ENCODE measurements at places on chromosomes 7 and 10.

- DNase-seq = no peak
- H3K4me3 ChIP-seq = no peak overlapping the region
- H3K27me3 ChIP-seq = no peaks in the 10 kb centered on the region
- H3K4me1 ChIP-seq = peaks cover 6% of the 10 kb centered on the region
- no peak overlapping the region for H3K27ac ChIP-seq
Measured at GRCh38 chr7:28745351-28745750, 212.8 kb downstream of the TRIL start.

DNA sequence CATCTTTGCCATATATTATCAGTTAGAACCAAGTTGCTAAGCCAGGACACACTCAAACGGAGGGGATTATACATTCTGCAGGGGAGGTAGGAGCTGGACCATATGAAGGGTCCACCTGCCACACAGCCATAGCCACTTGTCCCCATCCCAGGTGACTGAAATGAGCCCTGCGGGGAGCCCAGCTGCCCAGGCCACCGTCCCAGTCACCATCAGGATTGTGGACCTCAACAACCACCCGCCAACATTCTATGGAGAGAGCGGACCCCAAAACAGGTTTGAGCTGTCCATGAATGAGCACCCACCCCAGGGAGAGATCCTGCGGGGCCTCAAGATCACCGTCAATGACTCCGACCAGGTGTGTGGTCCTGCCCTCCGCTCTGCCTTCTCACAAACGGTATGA, 13.7 kb downstream of the CDHR1 start:
- no peak for DNase-seq
- H3K36me3 ChIP-seq = no peaks in the 10 kb centered on the region
- H3K27ac ChIP-seq = no peak overlapping the region
- H3K27me3 ChIP-seq = peaks cover 4% of the 10 kb centered on the region
- H3K4me3 ChIP-seq = no peak overlapping the region

- peaks cover 15% of the 10 kb centered on the region for H3K36me3 ChIP-seq
- peak; percentile 51 for DNase-seq
- no peak overlapping the region for H3K27ac ChIP-seq
Measured at GRCh38 chr10:99730026-99730425, 1.9 kb downstream of the COX15 start.

DNA sequence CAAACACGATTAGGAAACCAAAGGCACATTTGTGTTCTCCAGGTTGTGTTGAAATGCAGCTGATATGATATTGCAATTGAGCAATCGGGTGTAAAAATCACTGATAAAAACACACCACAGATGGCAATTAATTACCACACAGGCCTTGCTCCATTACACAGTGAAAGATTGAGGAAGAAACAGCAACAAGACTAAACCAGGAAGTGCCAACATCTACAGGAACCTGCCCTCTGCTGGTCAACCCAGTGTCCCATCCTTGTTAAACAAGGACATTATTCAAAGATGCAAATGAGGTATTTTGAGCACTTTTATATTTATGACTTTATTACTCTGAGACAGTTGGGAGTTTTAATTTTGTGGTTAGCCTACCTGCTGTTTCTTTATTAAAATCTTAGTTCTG, 765.6 kb upstream of the GHITM start:
- peaks cover 11% of the 10 kb centered on the region for H3K4me1 ChIP-seq
- H3K4me3 ChIP-seq = no peak overlapping the region
- DNase-seq = peak; percentile 72

DNA sequence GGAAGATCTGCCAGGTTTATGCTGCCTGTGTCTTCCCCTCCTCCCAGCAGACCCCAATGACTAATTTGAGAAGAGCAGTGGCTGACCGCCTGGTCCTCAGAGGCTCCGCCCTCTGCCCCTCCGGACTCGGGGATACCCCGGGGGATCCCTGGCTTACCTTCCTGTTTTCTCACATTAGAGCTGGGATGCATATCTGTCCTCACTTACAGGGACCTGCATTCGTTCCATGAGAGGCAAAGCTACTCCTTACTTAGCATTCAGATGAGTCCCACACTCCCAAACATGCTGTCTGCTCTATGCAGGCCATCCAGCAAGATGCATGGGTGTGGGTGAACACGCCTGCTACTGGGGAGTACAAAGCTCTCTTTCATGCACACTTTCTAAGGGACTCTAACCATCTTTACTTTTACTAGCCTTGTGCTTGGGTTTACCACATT, 24.0 kb downstream of the VOPP1 start:
- H3K27me3 ChIP-seq = no peaks in the 10 kb centered on the region
- no peak overlapping the region for H3K27ac ChIP-seq
- H3K4me3 ChIP-seq = no peak overlapping the region
- H3K4me1 ChIP-seq = peaks cover 42% of the 10 kb centered on the region

DNA sequence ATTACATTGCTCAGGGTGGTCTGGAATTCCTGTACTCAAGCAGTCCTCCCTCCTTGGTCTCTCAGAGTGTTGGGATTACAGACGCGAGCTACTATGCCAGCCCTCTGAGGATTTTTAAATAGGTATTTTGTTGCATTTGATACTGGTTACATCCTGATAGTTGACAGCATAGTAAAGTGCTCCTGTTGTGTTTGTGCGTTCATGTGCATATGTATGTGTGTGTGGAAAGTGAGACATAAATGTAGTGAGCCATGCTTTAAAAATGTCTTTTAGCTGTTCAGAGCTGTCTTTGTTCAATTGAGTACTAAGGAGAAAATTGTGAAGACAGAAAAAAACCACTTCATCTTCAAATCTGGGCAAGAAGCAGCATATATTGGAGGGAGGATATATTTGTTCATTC, 27.8 kb downstream of the ZNRF2 start:
- no peak overlapping the region for H3K27ac ChIP-seq
- peak; percentile 22 for DNase-seq
- H3K27me3 ChIP-seq = no peaks in the 10 kb centered on the region
- H3K4me1 ChIP-seq = no peaks in the 10 kb centered on the region

DNA sequence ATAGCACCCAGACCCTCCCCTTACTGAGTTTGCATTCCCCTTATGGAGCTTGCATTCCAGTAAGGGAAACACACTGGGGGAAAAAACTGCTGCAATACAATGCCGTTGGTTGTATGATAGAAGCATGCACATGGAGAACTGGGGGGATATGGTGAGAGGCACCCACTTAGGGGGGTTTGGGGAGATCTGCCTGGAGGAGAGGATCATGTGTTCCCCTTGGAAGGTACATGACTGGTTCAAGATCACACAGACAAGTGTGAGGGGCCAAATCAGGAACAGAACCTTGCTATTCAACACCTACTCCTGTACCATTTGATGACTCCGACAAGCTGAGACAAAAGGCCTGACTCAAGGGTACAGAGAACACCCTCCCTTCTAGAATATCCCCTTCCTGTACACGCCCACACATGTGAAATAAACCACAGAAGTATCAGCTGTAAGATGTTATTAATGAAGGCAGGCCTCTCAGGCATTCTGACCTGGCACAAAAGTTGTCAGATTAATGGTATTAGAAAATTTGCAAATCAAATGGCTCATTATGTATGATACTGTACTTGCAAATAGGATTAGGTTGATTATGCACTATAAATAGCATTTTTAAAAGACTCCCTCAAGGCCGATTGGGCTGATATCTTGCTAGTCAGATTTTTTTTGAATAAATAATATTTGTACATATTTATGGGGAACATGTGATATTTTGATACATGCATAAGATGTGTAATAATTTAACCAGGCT, 122.2 kb downstream of the NPY start:
- peak; percentile 11 for DNase-seq
- H3K27me3 ChIP-seq = no peaks in the 10 kb centered on the region
- no peaks in the 10 kb centered on the region for H3K4me1 ChIP-seq

DNA sequence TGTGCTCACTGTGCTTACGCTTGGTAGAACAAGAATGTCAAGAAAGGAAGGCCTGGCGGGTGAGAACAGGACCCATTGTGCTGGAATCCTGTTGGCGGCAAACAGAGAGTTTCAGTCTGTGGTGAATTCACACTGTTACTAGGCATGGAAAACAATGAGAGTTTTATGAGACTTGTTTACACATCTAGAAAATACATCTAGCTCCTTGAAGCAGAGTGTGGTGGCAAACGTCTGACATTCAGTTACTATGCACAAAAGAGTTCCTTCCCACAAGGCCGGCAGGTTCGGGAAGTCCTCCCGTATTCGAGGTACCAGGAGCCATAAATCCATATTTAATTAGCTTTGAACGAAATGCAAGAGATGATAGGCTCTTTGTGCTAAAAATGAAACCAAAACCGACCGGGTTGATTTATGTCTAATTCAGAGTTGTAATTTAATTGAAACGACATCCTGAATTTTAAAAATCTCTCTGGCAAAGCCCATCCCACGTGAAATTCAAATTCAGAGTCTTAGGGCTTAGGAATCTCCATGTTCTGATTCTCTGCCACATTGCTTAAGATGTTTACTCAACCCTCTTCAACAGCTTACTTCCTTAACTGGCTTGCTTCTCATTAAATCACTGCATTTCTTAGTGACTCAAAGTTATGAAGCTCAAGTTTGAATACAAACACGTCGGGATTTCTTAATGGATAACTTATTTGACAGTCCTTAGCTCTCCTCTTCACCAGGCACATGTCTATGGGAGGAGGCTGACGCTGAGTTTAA, 299.9 kb upstream of the PITRM1 start:
- no peaks in the 10 kb centered on the region for H3K36me3 ChIP-seq
- no peaks in the 10 kb centered on the region for H3K27me3 ChIP-seq
- peaks cover 33% of the 10 kb centered on the region for H3K4me1 ChIP-seq
- peak overlapping the region; percentile 58 for H3K27ac ChIP-seq
- peak overlapping the region; percentile 34 for H3K4me3 ChIP-seq
- DNase-seq = peak; percentile 75

DNA sequence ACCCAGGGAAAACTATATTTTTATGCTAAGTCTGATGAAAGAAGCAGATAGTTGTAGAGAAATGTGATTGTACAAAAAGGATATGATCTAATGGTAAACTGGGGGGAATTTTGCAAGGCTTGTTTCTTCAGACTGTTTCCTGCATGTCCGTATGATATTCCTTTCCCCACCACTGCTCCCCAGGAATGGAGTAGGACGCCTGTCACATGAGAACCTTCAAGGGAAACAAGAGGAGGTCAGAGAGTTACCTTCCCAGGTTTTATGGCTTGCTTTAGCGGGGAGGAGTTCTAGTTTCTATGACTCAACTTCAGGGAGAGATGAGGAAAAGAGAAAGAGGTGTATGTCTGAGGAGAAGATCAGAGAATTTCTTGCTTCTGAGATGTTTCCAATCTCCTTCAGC, 16.4 kb upstream of the ITPRID1 start:
- no peak for DNase-seq
- H3K4me1 ChIP-seq = no peaks in the 10 kb centered on the region

- no peak for DNase-seq
- H3K4me3 ChIP-seq = no peak overlapping the region
- H3K27ac ChIP-seq = no peak overlapping the region
Measured at GRCh38 chr10:971613-972012, 16.6 kb upstream of the GTPBP4 start.

GRCh38 chr10:47104786-47105385, 193.7 kb downstream of the PTPN20 start:
- no peaks in the 10 kb centered on the region for H3K4me1 ChIP-seq
- no peak overlapping the region for H3K4me3 ChIP-seq
- H3K36me3 ChIP-seq = no peaks in the 10 kb centered on the region
- no peak for DNase-seq

All from astrocyte (in vitro differentiated cells and primary cell).